ENCODE measurements at places on chromosomes 13 and 19.

DNA sequence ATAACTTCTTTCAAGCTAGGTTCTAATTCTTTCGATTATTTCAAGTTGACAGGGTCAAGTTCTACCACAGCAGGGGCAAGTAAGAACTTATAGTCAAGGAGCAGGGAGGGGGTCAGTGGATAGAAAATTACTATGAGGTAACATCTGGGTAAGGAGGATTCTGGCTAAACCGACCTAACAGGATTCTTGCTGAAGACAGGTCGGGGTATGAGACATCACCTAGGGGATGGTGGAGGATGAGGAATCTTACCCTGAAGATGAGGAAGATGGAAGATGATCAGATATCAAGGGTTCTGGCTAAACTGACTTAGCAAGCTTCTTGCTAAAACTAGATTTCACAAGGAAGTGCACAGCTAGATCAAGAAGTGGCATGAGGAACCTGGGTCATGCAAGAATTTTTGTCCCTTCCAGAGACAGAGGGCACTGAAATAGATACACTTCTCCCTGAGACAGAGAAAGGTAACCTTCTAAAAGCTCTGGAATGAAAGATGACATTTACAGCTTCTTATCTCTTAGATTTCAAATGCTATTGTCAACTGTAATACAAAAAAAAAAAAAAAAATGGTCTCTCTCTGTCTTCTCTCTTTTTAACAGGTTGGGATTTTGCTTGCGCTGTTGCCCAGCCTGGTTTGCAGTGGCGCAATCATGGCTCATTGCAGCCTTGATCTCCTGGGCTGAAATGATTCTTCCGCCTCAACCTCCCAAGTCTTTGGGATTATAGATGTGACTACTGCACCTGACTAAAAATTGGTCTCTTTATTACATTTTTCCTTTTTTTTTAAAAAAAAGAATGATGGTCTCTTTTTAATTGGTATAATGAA lies 9.6 kb upstream of the METTL21C start:
- no peak for DNase-seq

- DNase-seq, result peak; percentile 20
Observed at GRCh38 chr13:24328145-24328544, 18.8 kb downstream of the C1QTNF9 start.

DNA sequence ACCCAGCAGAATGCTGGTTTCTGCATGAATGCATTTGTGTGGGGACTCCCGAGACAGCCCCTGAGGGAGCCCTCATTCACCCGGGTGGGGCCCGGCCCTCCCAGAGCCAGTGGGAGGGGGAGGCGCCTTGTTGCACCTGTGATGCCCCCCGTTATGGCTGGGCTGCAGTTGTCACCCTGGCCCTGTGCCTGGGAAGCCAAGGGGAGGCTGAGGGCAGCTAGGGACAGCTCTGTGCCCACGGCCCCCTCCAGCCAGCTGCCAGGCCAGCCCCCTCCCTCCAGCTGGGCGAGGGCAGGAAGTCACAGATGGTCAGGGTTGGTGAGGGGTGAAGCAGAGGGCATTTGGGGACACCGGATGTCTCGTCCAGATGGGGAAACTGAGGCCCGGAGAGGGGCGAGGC lies 26.1 kb downstream of the NFIC start:
- DNase-seq, result no peak

GRCh38 chr19:10780368-10780767 lies 55.6 kb downstream of the TMED1 start:
- DNase-seq, result no peak

- no peak for DNase-seq
Observed at GRCh38 chr19:13255041-13255718, 105.0 kb downstream of the IER2 start.

DNA sequence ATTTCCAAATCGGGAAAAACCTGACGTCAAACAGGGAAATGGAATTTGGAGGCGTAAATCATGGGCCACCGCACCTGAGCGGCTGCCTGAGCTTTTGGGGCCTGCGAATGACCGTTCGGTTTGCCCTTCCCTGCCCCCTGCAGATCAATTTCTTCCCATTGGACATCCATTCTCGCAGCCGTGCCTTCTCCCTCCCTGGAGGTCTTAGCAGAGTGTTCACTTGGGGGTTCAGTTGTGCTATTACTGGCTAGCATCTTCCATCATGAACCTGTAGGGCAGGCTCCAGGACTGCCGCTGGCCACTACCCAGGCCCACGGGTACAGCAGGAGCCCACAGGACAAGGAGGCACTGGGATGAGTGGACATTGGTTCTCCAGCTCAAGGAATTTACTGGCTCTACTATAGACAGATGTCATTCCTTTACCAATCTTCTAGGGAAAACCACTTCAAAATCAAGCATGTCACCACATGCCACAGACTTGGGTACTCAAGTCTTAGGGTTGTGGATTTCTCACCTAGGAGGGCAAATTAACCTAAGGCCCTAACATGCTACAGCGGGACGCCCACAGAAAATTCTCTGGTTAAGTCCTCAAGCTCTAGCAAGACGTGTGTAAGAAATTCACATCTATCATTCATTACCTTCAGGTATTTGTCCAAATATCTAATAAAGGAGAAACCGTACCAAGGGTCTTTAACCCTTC lies 75.5 kb downstream of the COL4A1 start:
- no peak for DNase-seq

All from ELF-1 (cell line).